ENCODE measurements at places on chromosomes 16 and 17.

- DNase-seq = no peak
These were observed 65.7 kb upstream of the METRNL start for GRCh38 chr17:83013779-83014117.

DNA sequence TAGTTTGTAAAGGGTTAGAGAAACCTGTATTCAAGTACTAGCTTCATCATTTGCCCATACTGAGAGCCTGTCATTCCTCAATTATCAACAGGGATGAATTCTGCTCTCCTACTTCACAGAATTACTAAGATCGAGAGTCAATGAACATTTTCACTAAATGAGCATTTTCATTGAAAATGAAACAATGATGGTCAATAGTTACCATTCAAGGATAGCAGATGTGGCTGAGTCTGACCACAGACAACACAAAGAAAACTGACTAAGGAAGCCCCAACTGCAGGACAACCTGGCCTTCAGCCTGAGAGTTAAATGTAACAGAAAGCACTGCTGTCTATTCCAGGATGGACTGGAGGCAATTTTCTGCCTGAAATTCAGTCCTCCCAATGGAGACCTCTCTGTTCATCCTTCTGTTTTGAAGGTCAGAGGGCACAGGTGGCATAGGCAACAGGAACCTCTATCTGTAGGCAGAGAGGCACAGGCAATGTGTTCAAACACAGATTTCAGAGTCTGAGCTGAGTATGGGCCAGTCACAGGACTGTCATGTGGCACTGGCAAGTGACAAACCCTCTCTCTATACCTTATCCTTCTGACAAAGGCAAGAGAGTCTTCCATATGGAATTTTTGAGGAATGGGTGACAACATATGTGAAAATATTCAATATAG is 19.5 kb downstream of the TRAF4 start:
- DNase-seq = no peak

GRCh38 chr17:28643983-28644786 is 773 bp downstream of the BLTP2 start:
- DNase-seq = peak; percentile 27

- DNase-seq = no peak
These were observed 5.0 kb downstream of the ACSF2 start for GRCh38 chr17:50430821-50431618.

Measured in nucleus accumbens (tissue), 56 donors.